ENCODE measurements at places on chromosomes 1 and 21. TPM values are rescaled to one million over a fixed set of nuclear protein-coding genes. Genes with fewer than 3 reads are reported as not detected.

Gene PRKCZ
- total RNA-seq = 3.6 TPM

Gene F3
- 19.3 TPM for total RNA-seq

Gene SLAMF9
- total RNA-seq = not detected

Gene NBPF20
- total RNA-seq = 0.99 TPM

Gene CYP4X1
- total RNA-seq = 3.2 TPM

GRCh38 chr1:199182186-199182843 is 543.5 kb downstream of the PTPRC start:
- no peak for DNase-seq
- no peak overlapping the region for H3K27ac ChIP-seq
- H3K27me3 ChIP-seq = no peaks in the 10 kb centered on the region
- H3K4me1 ChIP-seq = peaks cover 12% of the 10 kb centered on the region
- no peak overlapping the region for H3K4me3 ChIP-seq

GRCh38 chr1:54886724-54887664 is at the start of gene DHCR24:
TSS of gene DHCR24 (minus strand) at chr1:54887195. CDS start at chr1:54887119, 76 bp downstream.
- DNase-seq = peak; percentile 86
- peak within 1 kb of the TSS; percentile 56 for H3K4me3 ChIP-seq
- H3K4me1 ChIP-seq = peaks cover 22% of the 10 kb centered on the region
- no peaks in the 10 kb centered on the region for H3K36me3 ChIP-seq
- peak within 1 kb of the TSS; percentile 44 for H3K27ac ChIP-seq

DNA sequence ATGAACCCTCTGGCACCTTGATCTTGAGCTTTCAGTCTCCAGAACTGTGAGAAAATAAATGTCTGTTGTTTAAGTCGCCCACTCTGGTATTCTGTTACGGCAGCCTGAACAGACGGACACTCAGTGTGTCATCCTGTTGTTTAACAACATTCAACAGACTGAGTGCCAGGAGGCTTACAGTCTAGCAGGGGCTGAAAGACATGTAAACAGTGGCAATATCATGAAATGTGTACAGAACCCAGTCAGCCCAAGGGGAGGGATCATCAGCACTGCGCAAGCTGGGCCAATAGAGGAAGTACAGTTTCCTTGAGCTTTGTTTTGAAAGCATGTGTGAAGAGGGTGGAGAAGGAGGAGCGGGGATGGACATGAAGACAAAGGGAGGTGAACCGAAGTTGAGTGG is 13.6 kb downstream of the DIP2A start:
- H3K4me1 ChIP-seq = peaks cover 16% of the 10 kb centered on the region
- H3K4me3 ChIP-seq = no peak overlapping the region
- no peaks in the 10 kb centered on the region for H3K36me3 ChIP-seq
- no peak for DNase-seq
- no peak overlapping the region for H3K27ac ChIP-seq
- H3K27me3 ChIP-seq = no peaks in the 10 kb centered on the region

DNA sequence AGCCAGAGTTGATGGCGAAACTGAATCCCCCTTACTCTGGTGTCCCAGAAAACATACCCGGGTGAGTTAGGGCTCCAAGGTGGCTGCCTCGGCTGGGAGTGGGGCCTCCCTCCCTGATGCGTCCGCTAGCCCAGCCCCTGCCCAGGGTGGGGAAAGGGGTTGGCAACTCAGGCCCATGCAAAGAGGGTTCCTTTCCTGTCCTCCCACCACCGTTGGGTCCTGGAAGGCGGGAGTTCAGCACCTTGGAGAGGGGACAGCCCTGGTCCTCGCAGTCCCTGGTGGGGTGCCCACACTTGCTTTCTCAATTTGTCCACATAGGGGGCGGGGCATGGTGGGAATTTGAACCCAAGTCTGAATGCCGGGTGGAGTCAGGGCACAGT is 6.1 kb downstream of the SRM start:
- H3K4me3 ChIP-seq = no peak overlapping the region
- H3K4me1 ChIP-seq = peaks cover 6% of the 10 kb centered on the region
- H3K36me3 ChIP-seq = peaks cover 36% of the 10 kb centered on the region
- H3K27me3 ChIP-seq = no peaks in the 10 kb centered on the region
- H3K27ac ChIP-seq = no peak overlapping the region

DNA sequence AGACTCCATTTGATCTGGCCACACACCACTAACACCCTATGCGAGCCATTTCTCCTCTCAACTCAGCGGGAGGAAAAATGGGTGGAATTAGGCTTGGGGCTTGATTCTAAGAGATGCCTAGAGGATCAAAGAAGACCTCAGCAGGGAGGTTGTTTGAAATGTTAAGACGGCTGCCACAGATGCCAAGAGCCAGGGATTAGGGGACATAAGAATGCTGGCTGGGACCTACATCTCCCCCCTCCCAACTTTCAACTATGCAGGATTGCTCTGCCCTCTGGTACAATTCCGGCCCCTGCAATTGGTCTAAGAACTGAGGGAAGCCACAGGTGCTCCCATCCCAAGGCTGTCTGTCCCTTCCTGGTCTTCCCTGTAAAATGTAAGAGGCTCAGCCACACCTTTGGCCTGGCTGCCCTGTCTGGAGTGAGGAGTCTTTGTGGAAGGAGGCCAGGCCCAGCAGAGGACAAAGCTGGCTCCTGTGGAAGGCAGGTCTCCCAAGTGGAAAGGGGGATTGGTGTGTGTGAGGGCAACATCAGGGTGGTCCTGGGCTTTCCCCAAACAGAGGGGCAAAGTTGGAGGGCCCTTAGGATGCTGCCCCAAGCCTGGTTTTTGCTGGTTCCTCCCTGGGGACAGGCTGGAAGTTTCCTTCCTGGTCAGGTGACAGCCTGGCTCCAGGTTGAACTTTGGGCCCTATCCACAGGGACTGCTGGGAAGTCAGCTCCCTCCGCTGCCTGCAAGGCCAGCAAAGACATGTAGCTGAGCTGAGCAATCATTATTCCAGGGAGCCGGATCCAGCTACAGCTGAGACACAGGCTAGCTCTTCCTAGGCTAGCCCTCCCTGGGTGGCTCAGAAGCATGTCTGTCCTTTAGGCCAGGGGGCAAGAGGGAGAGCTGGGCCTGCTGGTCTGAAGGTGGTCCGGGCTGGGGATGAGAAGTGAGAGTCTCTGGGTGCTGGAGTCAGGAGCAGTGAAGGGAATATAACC is 34.5 kb upstream of the SYNC start:
- H3K36me3 ChIP-seq = no peaks in the 10 kb centered on the region
- no peaks in the 10 kb centered on the region for H3K27me3 ChIP-seq
- H3K27ac ChIP-seq = no peak overlapping the region
- no peak for DNase-seq

- H3K4me1 ChIP-seq = no peaks in the 10 kb centered on the region
- H3K27ac ChIP-seq = no peak overlapping the region
- no peak overlapping the region for H3K4me3 ChIP-seq
- H3K27me3 ChIP-seq = no peaks in the 10 kb centered on the region
- no peak for DNase-seq
These were observed 40.0 kb downstream of the SYNJ1 start for GRCh38 chr21:32687643-32688345.

DNA sequence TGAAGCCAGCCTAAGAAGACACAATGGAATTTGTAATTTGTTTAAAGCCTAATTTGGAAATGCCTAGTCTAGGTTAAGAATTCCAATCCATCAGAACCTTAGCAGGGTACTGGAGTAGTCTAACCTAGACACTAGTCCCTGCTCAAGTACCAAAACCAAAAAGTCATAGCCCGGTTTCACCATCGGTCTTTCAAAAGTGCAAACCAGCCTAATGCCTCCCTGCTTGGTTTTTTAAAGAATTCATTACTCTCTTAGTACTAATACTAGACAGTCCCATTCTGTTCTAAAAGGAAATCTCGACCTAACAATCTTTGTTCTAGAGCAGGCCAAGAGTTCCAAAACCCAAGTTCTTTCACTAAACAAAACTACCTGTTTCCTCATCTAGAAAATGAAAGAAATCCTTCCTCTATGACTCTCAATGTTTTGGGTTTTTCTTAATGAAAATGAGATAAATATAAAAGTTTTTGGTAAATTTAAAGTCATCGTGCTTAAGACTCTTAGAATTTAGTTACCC is 2.6 kb downstream of the PUM1 start:
- H3K4me3 ChIP-seq = peak overlapping the region; percentile 58
- peak overlapping the region; percentile 89 for H3K27ac ChIP-seq
- no peak for DNase-seq
- no peaks in the 10 kb centered on the region for H3K4me1 ChIP-seq
- H3K36me3 ChIP-seq = peaks cover 15% of the 10 kb centered on the region
- H3K27me3 ChIP-seq = no peaks in the 10 kb centered on the region

GRCh38 chr1:34199927-34200326 is 23.2 kb downstream of the C1orf94 start:
- no peak overlapping the region for H3K4me3 ChIP-seq

GRCh38 chr1:162118063-162118462 is 48.6 kb downstream of the NOS1AP start:
- no peaks in the 10 kb centered on the region for H3K4me1 ChIP-seq
- no peak for DNase-seq
- no peak overlapping the region for H3K4me3 ChIP-seq

DNA sequence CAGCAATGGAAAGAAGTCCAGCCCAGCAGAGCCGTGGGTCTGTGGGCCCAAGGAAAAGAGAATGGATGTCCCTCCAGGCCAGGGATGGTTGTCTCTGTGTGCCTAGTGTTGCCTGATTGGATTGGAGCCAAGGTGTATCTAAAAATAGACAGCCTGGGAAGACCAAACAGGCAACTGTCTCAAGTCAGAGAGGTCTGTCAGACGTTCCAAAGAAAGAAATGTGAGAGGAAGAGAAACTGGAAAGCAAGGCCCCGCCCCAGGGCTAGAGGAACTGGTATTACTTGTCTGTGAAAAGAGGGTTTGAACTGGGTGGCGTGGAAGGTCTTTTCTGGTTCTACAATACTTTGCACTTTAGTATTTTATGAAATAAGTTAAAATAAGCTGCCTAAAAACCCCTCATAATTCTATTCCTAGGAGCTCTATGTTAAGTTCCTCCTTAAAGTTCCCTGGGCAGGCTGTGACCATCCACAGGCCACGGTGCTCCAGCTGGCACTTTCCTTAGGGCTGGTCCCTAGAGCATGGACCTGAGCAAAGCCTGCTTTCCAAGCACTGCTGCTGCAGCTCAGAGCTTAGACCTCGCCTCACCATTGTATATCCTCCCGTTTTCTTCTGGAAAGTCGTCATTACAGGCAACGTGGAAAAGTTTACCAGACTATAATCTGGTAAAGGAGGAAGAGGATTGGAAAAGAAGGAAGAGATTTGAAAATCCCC is 151.6 kb downstream of the DISC1 start:
- peaks cover 9% of the 10 kb centered on the region for H3K4me1 ChIP-seq
- DNase-seq = no peak
- H3K36me3 ChIP-seq = no peaks in the 10 kb centered on the region
- no peak overlapping the region for H3K4me3 ChIP-seq
- peak overlapping the region; percentile 32 for H3K27ac ChIP-seq

DNA sequence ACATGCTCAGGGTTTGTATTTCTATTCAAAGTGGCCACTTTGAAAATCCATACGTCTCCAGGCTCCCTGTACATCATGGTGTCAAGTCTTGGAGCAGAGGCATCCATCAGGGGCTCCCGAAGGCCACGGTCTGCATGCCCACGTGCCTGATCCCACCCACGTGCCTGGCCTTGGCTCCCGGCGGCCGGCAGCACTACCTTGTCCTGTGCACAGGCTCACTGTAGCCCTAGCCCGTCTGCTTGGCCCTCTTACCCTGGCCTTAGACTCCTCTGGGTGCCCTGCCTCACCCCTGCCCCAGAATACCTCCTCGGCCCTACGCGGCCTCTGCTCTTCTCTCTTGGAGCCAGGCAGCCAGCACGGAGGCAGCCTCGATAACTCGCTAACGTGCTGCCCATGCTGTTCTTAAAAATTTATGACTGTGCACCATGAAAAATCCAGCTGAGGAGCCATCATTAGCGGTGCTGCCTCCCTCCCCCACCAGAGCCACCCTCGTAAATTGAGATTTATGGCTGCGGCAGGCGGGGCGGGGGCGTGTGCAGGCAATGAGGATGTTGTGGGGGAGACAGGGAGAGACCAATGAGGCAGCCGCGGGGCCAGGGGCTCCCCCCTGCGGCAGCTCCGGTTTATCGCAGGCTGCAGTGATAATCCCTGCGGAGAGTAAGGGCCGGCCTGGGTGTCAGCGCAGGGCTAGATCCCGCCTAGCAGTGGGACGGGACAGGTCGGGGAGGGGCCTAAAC is 24.6 kb downstream of the DMAP1 start:
- H3K4me1 ChIP-seq = no peaks in the 10 kb centered on the region
- DNase-seq = peak; percentile 94
- H3K27me3 ChIP-seq = no peaks in the 10 kb centered on the region
- H3K36me3 ChIP-seq = no peaks in the 10 kb centered on the region

DNA sequence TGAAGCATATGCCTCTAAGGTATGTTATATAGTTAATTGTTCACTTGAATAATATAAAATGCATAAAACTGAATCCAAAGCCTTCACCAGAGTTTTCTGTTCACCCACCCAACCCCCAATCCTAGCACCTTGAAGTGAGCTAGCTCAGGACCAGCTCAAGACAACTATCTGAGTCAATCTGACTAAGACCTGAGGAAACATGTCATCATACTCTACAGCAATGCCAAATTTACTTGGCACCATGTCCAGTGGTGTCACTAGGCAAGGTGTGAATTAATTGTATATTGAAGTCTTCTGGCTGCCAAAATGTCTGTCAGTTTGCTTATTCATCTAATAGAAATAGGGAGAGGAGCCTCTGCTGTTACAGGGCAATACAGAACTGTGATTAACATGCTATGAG is 3.8 kb downstream of the DNASE2B start:
- H3K4me1 ChIP-seq = no peaks in the 10 kb centered on the region
- no peaks in the 10 kb centered on the region for H3K36me3 ChIP-seq

GRCh38 chr1:24801176-24801575 is 55.9 kb downstream of the CLIC4 start:
- H3K27me3 ChIP-seq = no peaks in the 10 kb centered on the region
- no peaks in the 10 kb centered on the region for H3K36me3 ChIP-seq
- DNase-seq = no peak
- H3K4me3 ChIP-seq = no peak overlapping the region
- peaks cover 29% of the 10 kb centered on the region for H3K4me1 ChIP-seq
- no peak overlapping the region for H3K27ac ChIP-seq

- no peak overlapping the region for H3K27ac ChIP-seq
- H3K27me3 ChIP-seq = no peaks in the 10 kb centered on the region
- H3K4me3 ChIP-seq = no peak overlapping the region
- no peak for DNase-seq
- no peaks in the 10 kb centered on the region for H3K4me1 ChIP-seq
- H3K36me3 ChIP-seq = no peaks in the 10 kb centered on the region
These were observed 22.8 kb downstream of the PRMT6 start for GRCh38 chr1:107079249-107079648.

GRCh38 chr1:68890736-68891135 is 393.9 kb upstream of the DEPDC1 start:
- H3K36me3 ChIP-seq = no peaks in the 10 kb centered on the region
- DNase-seq = no peak
- H3K4me3 ChIP-seq = no peak overlapping the region
- no peaks in the 10 kb centered on the region for H3K27me3 ChIP-seq
- H3K27ac ChIP-seq = no peak overlapping the region
- H3K4me1 ChIP-seq = no peaks in the 10 kb centered on the region

Data from sigmoid colon (tissue), 7 donors.